RWPE1 (cell line): ENCODE measurements at places on chromosomes 2 and 18.

GRCh38 chr2:177669625-177670330 is 277.2 kb downstream of the AGPS start:
- no peak for DNase-seq

DNA sequence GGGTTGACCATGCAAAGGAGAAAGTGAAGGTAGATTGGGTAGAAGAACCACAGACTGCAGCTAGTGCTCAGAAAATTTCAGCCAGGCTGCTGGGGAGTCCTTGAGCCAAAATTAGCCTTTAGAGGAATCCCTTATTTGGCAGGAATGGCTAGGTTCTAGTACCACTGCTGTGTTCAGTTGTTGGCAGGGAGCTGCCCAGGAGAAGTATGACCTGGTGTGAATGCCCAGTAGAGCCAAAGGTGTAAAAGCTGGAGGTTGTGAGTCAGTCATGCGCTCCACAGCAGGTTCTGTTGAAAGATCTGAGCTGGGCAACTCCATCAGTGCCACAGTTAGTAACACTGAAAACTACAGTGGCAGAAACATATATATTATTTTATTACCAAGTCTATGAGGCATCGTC is 36.4 kb upstream of the TBR1 start:
- DNase-seq = no peak

- DNase-seq = no peak
Measured at GRCh38 chr2:96403481-96403880, 67.9 kb downstream of the NCAPH start.

DNA sequence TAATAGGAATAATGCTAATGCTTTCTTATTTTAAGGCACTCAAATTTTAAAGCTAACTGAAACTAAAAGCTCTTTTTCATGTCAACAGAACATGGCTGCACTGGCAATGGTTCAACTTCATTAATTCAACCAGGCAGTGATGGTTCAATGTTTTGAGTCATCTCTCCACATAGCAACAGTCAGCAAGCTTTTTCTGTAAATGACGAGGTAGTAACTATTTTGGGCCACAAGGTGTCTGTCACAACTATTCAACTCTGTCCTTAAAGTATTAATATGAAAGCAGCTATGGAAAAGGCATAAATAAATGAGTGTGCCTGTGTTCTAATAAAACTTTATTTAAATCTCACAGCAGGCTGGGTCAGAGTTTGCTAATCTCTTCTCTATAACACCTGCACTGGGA is 1425.6 kb upstream of the PIK3C3 start:
- DNase-seq = no peak

- no peak for DNase-seq
Measured at GRCh38 chr2:39660612-39661236, 5.0 kb upstream of the TMEM178A start.

- no peak for DNase-seq
Measured at GRCh38 chr2:212814941-212815340, 276.3 kb upstream of the ERBB4 start.

DNA sequence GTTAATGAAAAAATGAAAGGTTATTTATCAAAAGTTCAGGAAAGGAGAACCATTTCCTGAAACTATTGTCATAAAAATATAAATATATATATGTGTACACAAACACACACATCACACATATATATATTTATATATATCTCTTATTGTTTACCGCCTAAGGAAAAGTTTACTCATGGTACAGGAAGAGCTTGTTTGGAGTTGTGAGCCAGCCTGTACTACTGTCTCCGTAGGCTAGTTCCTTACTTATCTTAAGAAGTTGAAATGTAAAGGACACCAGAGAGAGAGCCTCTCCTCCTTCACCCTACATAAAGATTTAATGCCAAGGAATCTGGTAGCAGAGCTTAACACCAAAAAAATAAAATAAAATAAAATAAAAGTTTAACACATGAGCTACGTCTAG is 19.6 kb downstream of the DSC1 start:
- DNase-seq = no peak

GRCh38 chr2:202147775-202148174 is 74.7 kb downstream of the KIAA2012 start:
- DNase-seq = no peak

- DNase-seq = no peak
Measured at GRCh38 chr18:34604591-34604990, 105.5 kb upstream of the DTNA start.

- DNase-seq = no peak
Measured at GRCh38 chr2:80815259-80815658, 510.7 kb upstream of the LRRTM1 start.

DNA sequence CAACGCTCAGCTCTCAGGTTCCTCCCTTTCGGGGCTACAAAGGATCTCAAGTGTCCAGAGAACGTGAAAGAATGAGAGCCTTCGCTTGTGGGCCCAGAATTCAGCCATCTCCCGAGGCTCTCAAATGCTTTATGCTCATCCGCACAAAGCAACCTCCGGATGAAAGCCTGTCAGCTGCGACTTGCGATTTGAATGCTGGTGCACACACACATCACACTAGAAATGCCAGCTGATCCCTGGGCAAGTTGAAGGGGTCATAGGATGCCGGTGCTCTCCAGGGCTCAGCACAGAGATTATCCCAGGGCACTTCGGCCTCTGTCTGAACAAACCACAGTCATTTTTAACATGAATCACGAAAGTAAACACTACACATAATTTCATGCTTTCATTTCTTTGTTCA is 141.8 kb upstream of the MYT1L start:
- DNase-seq = no peak

DNA sequence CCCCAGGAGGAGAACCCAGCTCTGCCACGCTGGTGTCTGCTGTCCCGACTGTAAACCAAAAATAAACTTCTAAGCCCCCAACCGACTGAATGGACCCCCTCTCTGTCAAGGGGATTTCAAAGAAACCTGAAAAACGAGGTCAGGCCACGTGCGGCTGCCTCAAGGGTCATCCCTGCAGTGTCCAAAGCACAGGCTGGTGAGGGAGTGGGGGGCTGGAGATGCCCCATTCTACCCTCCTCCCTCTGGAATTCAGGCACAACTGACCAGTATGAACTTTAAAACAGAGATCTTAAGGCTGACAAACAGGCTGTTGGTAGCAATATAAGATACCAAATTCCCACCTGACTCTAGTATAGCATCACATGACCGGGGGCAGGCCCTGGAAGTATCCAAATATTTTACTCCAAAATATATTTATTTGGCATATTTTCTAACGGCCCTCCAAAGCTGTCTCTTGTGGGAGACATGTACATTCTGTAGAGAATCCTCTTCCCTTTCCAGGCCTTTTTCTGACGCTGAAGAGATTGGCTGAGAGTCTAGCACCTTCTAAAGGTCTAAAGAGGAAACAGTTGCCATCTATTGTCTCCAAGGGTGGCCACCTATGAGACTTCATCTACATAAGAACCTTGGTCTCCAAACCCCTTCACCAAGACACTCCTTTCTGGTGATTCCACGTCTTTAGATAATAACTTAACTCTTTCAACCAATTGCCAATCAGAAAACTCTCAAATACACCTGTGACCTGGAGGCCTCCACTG is 40.4 kb upstream of the CTDP1 start:
- DNase-seq = no peak

DNA sequence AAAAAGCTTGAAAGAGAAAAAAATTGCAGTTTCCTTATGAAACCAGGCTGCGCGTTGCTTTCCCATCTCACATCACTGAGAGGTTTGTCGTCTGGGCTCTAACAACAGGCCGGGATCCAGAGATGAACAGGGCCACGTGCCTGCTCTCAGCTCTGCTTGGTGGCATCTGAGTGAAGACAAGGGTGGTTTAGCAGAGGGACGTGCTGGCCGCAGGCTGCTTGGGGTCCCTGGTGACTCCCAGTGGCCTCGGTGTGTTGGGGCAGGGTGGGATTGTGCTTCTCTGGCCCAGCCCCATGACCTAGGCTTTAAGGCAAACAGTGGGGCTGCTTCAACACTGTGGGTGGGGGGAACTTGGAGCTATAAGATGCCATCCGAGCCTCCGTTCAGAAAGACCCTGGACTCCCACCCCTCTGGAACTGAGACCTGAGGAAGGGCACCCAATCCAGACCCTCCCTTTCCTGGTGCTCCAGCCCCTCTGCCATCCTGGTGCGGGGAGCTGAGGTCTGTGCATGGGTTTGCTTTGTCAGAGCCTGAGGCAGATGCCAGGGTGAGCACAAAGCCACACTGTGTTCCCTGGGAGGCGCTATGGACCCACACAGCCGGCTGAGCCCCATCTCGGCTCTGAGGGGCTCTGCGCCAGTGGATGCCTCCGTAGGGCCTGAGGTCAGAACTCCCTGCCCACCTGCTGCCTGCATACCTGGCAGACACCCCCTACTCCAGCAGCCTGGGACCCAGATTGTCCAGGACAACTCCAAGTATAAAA is 18.4 kb upstream of the HPCAL1 start:
- DNase-seq = no peak

- peak; percentile 30 for DNase-seq
Measured at GRCh38 chr2:222057347-222058073, 241.3 kb downstream of the PAX3 start.
